Cardiac muscle cell (in vitro differentiated cells and primary cell): ENCODE measurements at places on chromosomes 1 and 21.

DNA sequence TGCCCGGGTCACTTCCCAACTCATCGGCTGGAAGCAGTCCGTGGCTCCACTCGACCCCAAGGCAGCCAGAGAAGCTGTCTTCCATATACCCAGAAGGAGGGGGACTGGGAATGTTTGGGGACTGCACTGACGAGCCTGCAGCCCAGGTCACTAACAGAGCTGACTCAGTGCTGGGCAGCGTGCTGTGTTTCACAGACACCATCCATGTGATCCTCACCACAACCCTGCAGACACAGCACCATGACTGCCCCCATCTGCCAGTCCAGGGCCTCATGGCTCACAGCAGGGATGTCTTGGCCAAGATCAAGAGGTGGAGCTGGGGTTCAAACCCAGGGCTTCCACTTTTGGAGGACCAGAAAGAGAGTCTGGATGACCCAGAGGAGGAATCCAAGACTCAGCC, 67.9 kb downstream of the KLHDC7A start:
- no peak for DNase-seq

GRCh38 chr1:147842578-147842977, 60.0 kb upstream of the GJA8 start:
- no peak for DNase-seq

DNA sequence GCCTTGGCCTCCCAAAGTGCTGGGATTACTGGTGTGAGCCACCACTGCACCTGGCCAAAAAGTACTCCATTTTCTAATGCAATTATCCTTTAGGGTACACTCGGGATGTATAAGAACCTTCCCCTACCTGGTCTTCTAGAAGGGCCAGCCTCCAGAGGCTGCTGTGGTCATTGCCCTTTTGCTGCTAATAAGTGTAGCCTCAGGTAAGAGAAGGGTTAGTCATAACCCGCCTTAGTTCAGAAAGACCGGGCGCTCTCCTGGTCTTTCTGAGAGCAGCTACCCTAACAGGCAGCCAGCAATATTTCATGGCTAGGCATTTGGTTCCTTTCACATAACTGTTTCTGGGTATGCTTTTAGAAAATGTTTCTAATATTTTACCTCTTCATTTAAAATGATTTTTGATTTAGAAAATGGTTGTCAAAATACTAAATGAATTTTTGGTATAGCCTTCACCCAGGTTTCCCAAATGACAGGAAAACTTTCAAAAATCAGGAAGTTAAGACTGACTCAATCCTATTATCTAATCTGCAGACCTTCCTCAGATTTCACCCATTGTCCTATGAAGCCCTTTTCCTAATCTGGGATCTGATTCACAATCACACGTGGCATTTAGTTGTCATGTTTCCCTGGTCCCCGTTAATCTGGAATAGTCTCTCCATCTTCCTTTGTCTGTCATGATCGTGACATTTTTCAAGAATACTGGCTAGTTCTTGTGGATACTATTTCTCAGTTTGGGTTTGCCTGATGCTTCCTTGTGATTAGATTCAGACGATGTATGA, 479.0 kb downstream of the SIPA1L2 start:
- no peak for DNase-seq

GRCh38 chr1:4664606-4665005, 10.2 kb downstream of the AJAP1 start:
- DNase-seq, result no peak

GRCh38 chr1:247338723-247339275, 7.1 kb upstream of the ZNF496 start:
- DNase-seq, result no peak

GRCh38 chr1:5708346-5709245, 283.6 kb downstream of the NPHP4 start:
- no peak for DNase-seq

- DNase-seq, result no peak
Observed at GRCh38 chr1:115609021-115609420, 32.7 kb upstream of the VANGL1 start.
